Muscle of leg (tissue), 16 donors: ENCODE measurements at places on chromosomes 1 and 21. TPM values are rescaled to one million over a fixed set of nuclear protein-coding genes. Genes with fewer than 3 reads are reported as not detected.

DNA sequence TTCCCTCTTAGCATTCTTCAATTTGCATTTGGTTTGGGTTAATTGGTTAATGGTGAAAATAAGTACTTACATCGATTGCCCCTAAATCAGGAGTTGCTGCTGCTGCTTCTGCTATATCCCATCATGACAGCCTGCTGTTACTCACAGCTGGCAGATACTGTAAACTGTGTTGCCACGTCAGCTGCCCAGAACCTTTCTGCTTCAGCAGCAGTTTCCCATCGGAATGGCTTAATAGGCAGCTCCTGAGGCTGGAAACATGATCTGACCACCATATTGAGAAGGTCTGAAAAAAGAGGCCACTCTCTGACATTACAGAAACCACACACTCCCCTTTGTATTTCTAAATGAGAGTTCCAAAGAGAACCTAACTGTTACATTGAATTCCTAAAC lies 14.3 kb upstream of the SEC16B start:
- peak; percentile 98 for DNase-seq

DNA sequence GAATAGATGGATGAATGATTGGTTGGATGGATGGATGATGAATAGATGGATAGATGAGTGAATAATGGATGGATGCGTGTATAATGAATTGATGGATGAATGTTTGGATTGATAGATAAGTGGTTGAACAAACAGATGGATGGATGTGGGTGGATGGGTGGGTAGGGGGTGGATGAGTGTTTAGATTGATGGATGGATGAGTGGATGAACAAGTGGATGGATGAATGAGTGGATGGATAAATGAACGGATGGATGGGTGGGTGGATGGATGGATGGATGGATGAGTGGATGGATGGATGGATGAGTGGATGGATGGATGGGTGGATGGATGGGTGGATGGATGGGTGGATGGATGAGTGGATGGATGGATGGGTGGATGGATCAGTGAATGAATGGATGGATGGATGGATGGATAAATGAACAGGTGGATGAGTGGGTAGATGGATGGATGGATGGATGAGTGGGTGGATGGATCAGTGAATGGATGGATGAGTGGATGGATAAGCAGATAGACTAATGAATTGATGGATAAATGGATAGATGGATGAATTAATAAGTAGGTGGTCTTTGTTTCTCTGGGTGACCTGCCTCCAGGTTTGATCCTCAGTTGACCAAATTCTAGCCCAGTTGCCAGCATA lies 64.3 kb downstream of the SPSB1 start:
- no peak for DNase-seq

Gene HTR6
- not detected for polyA plus RNA-seq

Gene SPATC1L
- 17.2 TPM for polyA plus RNA-seq

DNA sequence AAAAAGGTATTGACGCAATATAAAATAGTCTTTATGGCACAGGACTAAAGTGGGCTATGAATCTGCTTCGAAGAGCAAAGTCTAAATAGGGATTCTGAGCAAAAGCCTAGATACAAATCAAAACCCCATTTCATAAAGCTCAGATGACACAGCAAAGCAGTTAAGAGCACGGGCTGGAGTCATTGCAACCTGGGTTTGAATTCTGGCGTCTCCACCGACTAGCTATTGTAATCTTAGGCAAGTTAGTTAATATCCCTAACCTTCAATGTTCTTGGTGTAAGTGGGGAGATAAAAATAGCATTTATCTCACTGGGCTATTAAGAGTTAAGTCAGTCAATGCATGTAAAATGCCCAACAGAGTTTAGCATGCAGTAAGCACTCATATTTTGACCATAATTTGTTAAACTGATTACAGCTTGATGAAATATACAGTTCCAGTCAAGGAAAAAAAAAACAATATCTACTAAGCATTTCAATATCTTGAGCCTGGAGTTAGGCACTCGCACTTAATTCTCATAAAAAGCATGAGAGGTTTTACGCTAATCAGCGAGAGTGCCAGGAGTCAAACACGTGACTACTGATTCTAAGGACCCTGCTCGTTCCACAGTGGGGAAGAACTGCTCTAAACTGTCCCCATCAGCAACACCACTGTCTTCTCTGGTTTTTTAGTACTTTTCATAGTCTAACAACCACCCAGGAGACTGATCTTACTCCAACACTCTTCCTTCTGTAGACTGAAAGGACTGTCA lies 75.5 kb downstream of the JAK1 start:
- DNase-seq: no peak

GRCh38 chr1:30379684-30380624 lies 343.4 kb downstream of the MATN1 start:
- DNase-seq: peak; percentile 83

Gene IL10
- 1.0 TPM for polyA plus RNA-seq

Gene VAV3
- 3.7 TPM for polyA plus RNA-seq

DNA sequence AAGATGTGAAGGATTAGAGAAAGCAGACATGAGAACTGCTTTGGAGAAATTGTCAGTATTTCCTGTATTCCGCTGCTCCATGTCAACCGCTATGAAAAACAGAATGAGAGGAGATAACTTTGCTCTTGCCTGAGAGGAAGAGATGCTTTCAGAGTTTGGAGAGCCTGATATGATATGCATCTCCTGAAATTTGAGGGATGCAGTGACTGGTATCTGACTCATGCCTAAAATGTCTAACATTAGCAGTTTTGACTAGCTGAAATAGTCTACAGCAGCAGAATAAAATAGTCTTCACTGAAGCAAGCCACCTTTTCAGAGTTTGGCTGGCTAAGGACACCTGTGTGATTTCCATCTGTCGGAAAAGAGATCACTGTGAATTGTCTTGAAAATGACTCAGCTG lies 165.8 kb upstream of the LRRC7 start:
- DNase-seq: no peak

- DNase-seq: no peak
Observed at GRCh38 chr1:35220976-35221375, 28.0 kb upstream of the SFPQ start.

Gene GBP4
- polyA plus RNA-seq: 3.3 TPM

DNA sequence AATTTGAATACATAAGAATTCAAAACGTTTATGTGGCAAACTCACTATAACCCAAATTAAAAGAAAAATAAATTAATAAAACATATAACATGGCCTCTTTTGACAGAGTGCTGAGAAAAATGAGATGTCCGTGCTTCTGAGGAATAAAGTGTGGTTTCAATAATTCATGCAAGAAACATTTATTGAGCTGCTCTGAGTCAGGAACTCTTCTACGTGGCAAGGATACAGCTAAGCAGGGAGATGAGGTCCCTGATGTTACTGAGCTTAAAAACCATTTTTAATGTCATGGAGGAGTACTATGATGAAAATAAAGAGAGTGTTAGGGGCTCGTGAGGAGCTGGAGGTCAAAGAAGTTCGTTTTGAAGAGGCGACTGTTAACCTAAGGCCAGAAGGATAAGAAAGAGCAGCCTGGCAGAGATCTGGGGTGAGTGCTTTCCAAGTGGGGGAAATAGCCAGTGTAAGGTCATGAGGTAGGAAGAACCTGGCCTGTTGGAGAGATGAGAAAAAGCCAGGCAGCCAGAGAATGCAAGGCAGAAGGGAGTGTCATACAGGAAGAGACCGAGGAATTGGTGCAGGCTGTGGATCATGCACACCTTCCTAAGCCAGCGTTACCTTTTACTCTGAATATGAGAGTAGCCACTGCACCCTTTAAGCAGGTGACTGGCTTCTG lies 182.2 kb upstream of the DUSP10 start:
- DNase-seq: no peak

GRCh38 chr1:235902677-235903542 lies 36.2 kb upstream of the LYST start:
- DNase-seq: no peak

Gene LHX8
- 0.23 TPM for polyA plus RNA-seq

Gene HCN3
- polyA plus RNA-seq: 3.4 TPM

- DNase-seq: no peak
Observed at GRCh38 chr1:198788561-198789064, 149.8 kb downstream of the PTPRC start.

DNA sequence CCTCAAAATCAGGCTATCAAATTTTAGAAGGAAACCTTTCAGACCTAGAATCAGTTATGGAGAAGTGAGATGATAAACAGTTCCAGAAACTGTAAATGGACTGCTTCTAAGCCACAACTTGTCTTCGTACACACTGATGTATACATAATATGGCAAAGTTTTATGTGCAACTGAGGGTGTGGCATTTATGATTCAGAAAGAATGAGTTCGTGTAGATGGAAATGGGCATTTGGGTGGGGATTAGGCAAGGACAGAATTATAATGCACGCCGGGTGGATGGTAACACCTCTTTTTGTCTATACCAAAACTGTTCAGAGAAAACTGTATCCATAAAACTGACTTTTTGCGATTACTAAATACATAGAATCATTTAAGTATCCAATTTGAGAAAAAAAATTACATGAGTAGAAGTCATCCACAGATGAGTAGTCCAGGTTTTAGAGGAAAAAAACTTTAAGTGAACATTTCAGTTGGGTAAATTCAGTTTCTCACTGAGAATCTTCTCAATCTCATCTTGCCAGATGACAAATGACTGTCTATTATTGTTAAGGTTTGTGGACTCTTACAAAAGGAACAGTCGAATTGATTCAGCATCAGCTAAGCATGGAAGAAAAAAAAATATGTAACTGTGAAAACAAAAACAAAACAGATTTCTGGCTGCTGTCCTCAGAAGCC lies 22.5 kb downstream of the ERRFI1 start:
- DNase-seq: no peak

Gene KPNA6
- polyA plus RNA-seq: 28.3 TPM

DNA sequence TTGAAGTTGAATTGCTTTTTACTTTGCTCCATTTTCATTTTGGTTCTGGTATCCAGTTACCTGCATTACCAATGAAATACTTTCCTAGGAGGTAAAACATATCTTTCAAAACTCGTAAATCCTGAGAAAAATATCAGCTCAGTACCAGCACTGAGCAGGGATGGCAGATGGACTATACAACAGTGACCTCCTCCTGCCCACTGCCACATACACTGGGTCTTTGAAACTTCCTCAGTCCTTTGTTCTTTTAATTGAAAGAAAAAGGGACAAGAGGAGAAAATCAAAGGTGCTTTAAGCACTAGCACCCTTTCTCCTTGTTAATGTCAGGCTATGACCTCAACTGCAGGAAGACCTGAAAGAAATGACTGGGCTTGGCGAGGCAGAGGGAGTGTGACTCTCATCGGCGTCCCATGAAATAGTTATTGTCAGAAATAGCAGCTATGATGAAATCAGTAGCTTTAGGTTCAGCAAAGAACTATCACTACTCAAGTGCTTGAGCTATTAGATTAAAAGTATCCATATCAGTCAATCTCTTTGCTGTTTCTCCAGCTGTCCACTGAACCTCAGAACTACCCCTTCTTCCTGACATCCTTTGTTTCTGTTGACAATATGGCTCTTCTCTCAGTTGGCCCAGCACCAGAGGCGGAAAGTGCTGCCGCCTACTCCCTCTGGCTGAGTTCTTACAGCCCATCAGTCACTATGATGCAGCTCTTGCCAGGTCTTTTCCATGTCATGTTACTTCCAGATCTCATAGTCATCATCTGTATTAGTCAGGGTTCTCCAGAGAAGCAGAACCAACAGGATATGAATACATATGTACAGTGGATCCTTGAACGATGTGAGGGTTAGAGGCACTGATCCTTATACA lies 207.0 kb upstream of the MAP1LC3C start:
- peak; percentile 21 for DNase-seq

GRCh38 chr1:54385727-54386022 lies 20.5 kb downstream of the SSBP3 start:
- DNase-seq: no peak

- no peak for DNase-seq
Observed at GRCh38 chr1:214146523-214146922, 134.4 kb upstream of the SMYD2 start.

Gene PLEKHN1
- 0.53 TPM for polyA plus RNA-seq

DNA sequence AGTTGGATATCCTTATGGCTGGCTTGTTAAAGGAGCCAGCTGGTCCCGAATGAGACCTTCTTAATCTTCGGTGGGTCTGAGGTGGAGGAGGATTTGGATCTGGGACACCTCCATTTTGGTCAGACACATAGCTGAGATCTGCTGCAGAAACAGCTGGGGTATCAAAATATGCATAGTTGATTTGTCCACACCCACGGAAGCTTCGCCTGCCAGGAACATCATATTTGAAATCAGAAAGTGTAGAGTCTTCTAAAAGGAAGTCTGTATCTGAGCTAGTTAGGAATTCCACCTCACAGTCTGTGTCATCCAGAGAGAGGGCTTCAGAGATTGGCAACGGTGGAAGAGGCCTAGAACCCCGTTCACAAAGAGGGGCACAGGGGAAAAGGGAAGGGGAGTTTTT lies 12.3 kb downstream of the ERRFI1 start:
- DNase-seq: no peak

Gene CELA3B
- not detected for polyA plus RNA-seq

DNA sequence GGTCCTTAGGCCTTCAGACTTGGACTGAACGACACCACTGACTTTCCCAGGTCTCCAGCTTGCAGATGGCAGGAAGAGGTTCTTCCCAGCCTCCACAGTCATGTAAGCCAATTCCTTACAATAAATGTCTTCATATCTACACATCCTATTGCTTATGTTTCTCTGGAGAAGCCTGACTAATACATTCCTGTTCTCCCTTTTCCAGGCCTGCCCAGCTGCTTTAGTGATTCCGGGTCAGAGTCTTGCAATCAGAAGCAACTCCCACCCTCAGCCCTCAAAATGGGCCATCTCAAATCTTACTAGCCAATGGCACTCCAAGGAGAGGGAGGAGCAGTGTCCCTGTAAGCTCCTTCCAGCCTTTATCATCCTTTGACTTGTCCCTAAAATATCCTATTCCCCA lies 16.4 kb upstream of the CPT2 start:
- no peak for DNase-seq

- peak; percentile 57 for DNase-seq
Observed at GRCh38 chr1:18955441-18956192, 859 bp downstream of the IFFO2 start.

Gene VHLL
- polyA plus RNA-seq: not detected

GRCh38 chr1:22600071-22600816 lies 36.2 kb upstream of the C1QA start:
- DNase-seq: no peak

DNA sequence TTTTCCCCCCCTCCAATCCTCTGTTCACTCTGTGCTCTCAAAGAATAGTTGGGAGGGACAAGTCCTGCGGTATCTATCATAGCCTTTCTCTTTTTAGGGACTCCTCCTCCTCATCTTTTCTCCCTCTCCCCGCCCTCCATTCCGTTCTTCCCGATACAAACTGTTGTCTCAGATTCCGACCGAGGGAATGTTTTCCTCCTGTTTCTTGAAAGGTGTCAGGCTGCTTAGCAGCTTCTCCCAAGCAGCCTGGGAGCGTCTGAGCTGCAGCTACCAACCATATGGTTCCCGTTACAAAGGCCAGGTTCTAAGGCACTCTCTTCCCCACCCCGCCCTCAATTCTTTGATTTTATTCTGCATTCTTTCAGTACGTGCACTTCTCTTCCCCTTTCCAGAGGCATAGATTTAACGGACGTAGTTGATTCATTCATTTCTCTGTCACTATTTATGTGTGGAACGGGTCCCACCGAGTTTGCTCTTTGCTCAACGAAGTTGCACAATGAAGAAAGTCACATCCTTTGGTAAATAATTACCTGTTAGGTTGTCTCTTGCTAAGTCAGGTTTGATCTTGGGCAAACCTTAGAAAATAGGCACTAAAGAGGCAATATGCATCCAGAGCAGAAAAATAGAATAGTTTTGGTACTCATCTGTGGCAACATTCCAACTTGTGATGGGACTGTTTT lies 2.8 kb downstream of the ADGRL2 start:
- DNase-seq: peak; percentile 85

GRCh38 chr1:180273066-180273465 lies 43.0 kb downstream of the LHX4 start:
- DNase-seq: no peak

Gene RNU1-2
- polyA plus RNA-seq: not detected

Gene GPR52
- not detected for polyA plus RNA-seq

GRCh38 chr1:93330196-93330595 lies 15.5 kb upstream of the DR1 start:
- DNase-seq: no peak
